ENCODE measurements at places on chromosomes 1 and 21. TPM values are rescaled to one million over a fixed set of nuclear protein-coding genes. Genes with fewer than 3 reads are reported as not detected.

DNA sequence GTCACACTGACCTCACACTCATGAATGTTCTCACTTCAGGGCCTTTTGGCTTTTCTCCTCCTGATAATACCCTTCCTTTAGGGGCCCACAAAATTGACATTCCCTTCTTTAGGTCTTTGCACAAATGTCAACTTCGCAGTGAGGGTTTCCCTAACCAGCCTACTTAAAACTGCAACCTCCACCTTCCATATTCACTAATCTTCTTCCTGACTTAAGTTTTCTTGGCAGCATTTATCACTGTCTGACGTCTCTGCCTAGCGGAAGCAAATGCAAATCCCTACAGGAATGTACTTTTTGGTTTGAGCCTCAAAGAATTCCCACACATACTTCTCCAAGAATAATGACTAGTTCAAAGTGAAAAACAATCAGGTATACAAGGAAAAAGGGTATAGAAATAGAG, 32.8 kb downstream of the INTS7 start:
- H3K27me3 ChIP-seq, result no peaks in the 10 kb centered on the region
- no peaks in the 10 kb centered on the region for H3K4me1 ChIP-seq
- DNase-seq, result no peak
- no peak overlapping the region for H3K27ac ChIP-seq

GRCh38 chr1:232863544-232864275, 58.5 kb downstream of the MAP10 start:
- H3K27me3 ChIP-seq, result peaks cover 5% of the 10 kb centered on the region
- H3K4me3 ChIP-seq, result no peak overlapping the region
- H3K27ac ChIP-seq, result no peak overlapping the region
- peaks cover 5% of the 10 kb centered on the region for H3K36me3 ChIP-seq

GRCh38 chr1:93801471-93801870, 77.5 kb downstream of the DNTTIP2 start:
- no peak overlapping the region for H3K27ac ChIP-seq
- peaks cover 4% of the 10 kb centered on the region for H3K36me3 ChIP-seq
- H3K4me3 ChIP-seq, result no peak overlapping the region
- H3K4me1 ChIP-seq, result peaks cover 15% of the 10 kb centered on the region
- DNase-seq, result no peak

GRCh38 chr1:198638894-198639635, at the start of gene PTPRC:
Gene PTPRC, plus strand, starts transcription at chr1:198639040. Its CDS starts 229 bp downstream, at chr1:198639269.
- no peak within 1 kb of the TSS for H3K4me3 ChIP-seq
- no peak for DNase-seq
- H3K4me1 ChIP-seq, result no peaks in the 10 kb centered on the region
- no peak within 1 kb of the TSS for H3K27ac ChIP-seq
- no peaks in the 10 kb centered on the region for H3K36me3 ChIP-seq

Gene CALML6
- 0.36 TPM for total RNA-seq

Gene SV2A
- total RNA-seq, result 5.4 TPM

DNA sequence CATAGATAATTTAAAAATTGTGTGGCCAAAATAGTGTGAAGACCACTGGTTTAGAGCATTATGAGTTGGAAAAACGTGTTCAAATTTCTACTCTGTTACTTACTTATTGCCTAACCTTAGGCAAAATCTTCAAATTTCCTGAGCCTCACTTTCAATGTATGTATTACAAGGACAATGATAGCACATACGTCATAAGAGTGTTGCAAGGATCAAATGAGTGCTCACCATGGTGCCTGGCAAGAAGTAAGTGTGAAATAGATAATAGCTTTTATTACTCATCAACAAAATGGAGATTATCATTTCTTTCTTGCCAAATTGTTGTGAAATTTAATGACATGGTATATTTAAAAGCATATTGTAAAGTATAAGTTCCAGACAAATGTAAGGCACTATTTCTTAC, 57.2 kb downstream of the FH start:
- H3K4me1 ChIP-seq, result no peaks in the 10 kb centered on the region
- no peak overlapping the region for H3K27ac ChIP-seq
- no peak overlapping the region for H3K4me3 ChIP-seq
- H3K27me3 ChIP-seq, result peaks cover 3% of the 10 kb centered on the region
- H3K36me3 ChIP-seq, result no peaks in the 10 kb centered on the region

Gene TFAP2E
- 1.3 TPM for total RNA-seq

DNA sequence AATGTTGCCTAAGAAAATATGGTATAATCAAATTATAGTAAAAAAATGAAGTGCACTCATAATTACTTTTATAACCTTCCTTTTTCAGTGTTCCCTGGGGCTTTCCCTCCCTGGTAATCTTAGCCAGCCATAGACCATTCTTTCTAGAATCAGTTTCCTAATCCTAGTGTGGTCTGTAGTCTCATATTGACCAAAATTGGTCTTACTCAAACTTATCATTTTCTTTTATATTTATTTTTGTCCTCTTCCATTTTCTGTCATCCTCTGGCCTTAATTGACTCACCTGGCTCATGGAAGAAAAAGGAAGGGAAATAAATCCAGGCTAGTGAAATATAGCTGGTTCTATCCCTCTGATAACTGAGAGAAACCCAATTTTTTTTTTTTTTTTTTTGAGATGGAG, 70.9 kb upstream of the BMP8A start:
- H3K27ac ChIP-seq, result no peak overlapping the region
- H3K27me3 ChIP-seq, result no peaks in the 10 kb centered on the region
- H3K4me3 ChIP-seq, result no peak overlapping the region
- no peak for DNase-seq
- peaks cover 38% of the 10 kb centered on the region for H3K36me3 ChIP-seq

DNA sequence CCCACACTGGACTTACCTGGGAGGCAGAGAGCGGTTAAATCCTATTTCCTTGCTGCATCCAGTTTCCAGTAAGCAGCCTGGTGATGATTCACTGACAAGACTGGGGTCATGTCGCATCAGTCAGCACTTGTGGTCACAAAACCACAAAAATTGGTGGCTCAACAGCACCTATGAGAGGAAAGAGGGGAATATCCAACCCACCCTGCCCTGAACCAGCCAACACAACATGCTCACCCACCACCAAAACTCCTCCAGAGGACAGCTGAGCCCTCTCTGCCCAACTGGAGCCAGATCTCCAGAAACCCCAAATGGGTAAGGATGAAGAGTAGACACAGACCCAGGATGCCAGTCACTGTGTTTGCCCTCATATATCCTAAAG, 64.0 kb downstream of the CD46 start:
- no peak overlapping the region for H3K4me3 ChIP-seq
- no peak overlapping the region for H3K27ac ChIP-seq
- no peaks in the 10 kb centered on the region for H3K27me3 ChIP-seq
- DNase-seq, result peak; percentile 10
- H3K4me1 ChIP-seq, result no peaks in the 10 kb centered on the region
- H3K36me3 ChIP-seq, result peaks cover 14% of the 10 kb centered on the region

Gene TLCD4
- total RNA-seq, result 17.7 TPM

Gene AUNIP
- total RNA-seq, result 7.2 TPM

- no peak for DNase-seq
- no peaks in the 10 kb centered on the region for H3K27me3 ChIP-seq
- peak overlapping the region; percentile 80 for H3K4me3 ChIP-seq
- no peaks in the 10 kb centered on the region for H3K36me3 ChIP-seq
- peaks cover 48% of the 10 kb centered on the region for H3K4me1 ChIP-seq
Measured at GRCh38 chr1:42963378-42964043, 4.8 kb upstream of the SLC2A1 start.

DNA sequence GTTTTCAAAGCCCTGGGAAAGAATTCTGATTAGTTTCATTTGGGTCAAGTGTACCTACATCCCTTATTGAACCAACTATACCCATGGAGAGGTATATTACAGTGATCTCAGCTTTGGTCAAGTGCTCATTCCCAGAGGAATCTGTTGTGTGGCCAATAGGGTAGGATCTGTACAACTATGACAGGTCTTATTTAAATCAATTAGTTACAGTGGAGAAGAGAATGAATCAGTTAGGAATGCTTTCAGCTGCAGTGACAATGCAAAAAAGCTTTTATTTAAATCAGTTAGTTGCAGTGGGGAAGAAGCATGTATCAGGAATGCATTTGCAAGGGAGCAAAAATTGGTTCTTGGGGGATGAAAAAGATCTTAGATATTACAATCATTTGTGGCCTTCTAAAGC, 119.0 kb downstream of the FGGY start:
- H3K27ac ChIP-seq, result no peak overlapping the region
- DNase-seq, result no peak

DNA sequence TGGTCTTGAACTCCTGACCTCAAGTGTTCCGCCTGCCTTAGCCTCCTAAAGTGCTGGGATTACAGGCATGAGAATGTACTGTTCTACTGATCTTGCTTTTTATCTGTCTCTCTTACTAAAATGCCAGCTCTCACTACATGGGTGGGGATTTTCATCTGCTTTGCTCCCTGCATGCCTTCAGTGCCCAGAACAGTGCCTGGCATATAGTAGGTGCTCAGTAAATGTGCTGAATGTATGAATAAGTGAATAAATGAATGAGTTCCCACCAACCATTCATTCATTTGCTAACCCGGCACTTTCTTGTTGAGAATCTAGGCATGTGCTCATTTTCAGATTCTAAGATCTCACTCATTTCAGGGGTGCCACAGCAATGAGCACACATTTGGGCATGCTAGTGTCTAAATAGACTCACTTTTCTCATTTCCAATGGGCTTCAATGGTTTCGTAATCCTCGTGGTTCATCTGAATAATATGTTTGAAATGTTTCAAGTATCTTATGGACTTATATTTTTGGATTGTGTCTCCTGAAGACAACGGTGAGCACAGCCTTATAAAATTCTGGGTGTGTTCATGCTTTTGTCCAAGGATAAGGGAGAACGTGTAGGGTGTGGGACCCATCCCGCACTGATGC, 7.6 kb downstream of the DHRS3 start:
- peaks cover 37% of the 10 kb centered on the region for H3K4me1 ChIP-seq
- peak overlapping the region; percentile 49 for H3K4me3 ChIP-seq
- DNase-seq, result no peak
- no peaks in the 10 kb centered on the region for H3K27me3 ChIP-seq
- H3K27ac ChIP-seq, result peak overlapping the region; percentile 61
- peaks cover 72% of the 10 kb centered on the region for H3K36me3 ChIP-seq

GRCh38 chr1:56576880-56577405, 2.4 kb downstream of the PLPP3 start:
- peaks cover 3% of the 10 kb centered on the region for H3K27me3 ChIP-seq
- peaks cover 11% of the 10 kb centered on the region for H3K36me3 ChIP-seq
- H3K27ac ChIP-seq, result peak overlapping the region; percentile 86
- DNase-seq, result no peak
- H3K4me3 ChIP-seq, result peak overlapping the region; percentile 95

DNA sequence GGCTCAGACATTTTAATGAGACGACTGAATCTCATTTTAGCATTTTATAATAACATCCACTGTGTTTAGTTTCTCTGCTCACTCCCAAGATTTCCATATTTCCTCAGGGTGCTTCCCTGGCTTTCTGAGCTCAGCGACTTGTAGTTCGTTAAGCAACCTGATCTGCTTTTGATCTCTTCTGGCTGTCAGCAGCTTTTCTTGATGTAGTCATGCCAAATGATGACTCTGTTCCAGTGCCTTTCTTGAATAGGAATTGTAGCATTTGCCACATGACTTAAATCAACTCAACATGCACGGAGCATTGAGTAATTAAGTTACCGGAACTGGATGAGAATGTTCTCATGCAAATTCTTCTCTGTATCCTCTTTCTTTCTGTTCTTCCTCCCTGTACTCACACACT, 246.1 kb downstream of the FMN2 start:
- DNase-seq, result no peak
- no peak overlapping the region for H3K27ac ChIP-seq
- no peak overlapping the region for H3K4me3 ChIP-seq

GRCh38 chr1:165890684-165891083, 63.3 kb downstream of the UCK2 start:
- no peak for DNase-seq
- H3K4me1 ChIP-seq, result peaks cover 27% of the 10 kb centered on the region
- no peaks in the 10 kb centered on the region for H3K27me3 ChIP-seq

Gene WDR47
- 12.6 TPM for total RNA-seq

- H3K27me3 ChIP-seq, result no peaks in the 10 kb centered on the region
- H3K4me3 ChIP-seq, result no peak overlapping the region
- no peak overlapping the region for H3K27ac ChIP-seq
- H3K4me1 ChIP-seq, result peaks cover 22% of the 10 kb centered on the region
- no peak for DNase-seq
- peaks cover 10% of the 10 kb centered on the region for H3K36me3 ChIP-seq
Measured at GRCh38 chr1:112937070-112937469, 18.9 kb downstream of the SLC16A1 start.

GRCh38 chr1:75083848-75084514, 50.2 kb upstream of the LHX8 start:
- H3K36me3 ChIP-seq, result no peaks in the 10 kb centered on the region
- H3K4me3 ChIP-seq, result no peak overlapping the region
- no peak overlapping the region for H3K27ac ChIP-seq
- no peaks in the 10 kb centered on the region for H3K27me3 ChIP-seq
- no peak for DNase-seq

Data from type B pancreatic cell (in vitro differentiated cells).